ENCODE measurements at places on chromosomes 11 and 22.

GRCh38 chr22:48691431-48691851 is 1136.2 kb downstream of the BRD1 start:
- DNase-seq, result no peak

- DNase-seq, result no peak
Measured at GRCh38 chr11:106061954-106062949, 14.9 kb downstream of the KBTBD3 start.

DNA sequence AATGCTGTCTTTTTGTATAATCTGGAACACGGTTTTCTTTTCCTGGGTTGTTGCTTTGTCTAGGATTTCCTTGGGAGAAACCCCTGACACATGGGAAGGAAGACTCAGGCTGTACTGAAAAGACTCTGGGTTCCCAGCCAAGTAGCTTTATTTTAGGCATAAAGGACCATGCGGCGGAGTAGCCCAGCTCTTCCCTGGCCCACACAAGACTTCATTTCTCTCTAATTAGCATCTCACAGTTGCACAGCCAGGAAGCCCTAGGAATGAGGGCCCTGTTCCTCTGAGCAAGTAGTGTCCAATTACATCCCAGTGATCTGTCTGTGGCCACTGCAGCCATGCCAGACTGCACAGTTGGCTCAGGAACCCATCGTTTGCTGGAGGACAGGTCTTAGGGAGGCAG is 319.5 kb downstream of the TENM4 start:
- DNase-seq, result no peak

DNA sequence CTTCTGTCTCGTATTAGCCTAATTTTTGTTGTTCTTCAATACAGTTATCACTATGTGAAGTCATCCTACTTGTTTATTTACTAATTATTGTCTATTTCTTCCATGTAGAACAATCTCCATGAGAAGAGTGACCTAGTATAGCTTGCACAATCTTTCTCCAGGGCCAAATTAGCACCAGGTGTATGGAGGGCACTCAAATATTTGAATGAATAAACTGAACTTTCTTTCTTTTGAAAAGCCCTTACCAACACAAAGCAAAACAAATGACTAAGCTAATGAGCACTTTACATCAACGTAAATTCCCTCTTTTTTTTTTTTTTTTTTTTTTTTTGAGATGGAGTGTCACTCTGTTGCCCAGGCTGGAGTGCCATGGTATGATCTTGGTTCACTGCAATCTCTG is 34.2 kb downstream of the ABTB2 start:
- DNase-seq, result no peak

DNA sequence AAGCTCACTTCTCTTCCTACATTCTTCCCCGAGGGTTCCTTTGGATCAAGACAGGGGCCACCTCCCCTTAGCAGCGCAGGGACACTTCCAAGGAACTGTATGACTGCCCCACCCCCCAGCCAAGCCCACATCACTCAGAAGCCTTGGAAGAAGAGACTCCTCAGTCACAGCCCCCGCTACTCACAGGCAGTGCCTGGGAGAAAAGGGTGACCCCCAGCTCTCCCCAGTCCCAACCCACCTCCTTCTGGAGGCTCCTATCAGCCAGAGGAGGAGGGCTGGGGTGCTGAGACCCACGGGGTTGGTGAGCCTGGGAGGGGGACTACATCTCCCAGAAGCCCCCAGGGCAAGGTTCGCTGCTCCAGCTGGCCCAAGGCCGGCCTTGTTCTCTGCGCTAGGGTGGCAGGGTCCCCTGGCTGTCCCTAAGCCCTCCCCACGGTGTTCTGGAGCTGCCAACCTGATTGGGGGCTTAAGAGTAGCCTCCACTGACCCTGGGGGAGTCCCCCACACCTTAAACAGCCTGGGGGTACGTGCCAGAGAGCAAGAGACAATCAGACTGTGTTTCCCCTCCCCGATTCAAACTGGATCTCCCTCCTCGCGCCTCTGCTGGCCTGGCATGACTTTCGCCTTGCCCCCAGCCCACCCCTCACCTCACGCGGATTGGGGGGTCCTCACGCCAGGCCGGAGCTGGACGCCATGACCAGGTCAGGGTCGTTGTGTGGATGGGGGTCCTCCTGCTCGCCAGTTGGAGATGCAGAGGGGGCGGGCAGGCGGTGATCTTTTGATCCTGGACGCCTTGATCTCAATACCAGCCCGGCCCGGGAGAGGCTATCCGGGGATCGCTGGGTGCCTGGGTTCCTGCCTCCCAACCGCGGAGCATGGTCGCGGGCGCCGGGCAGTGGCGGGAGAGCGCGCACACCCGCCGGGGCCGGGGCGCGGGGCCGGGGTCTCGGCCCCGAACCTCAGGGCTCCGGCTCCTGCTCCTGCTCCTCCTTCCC is 838 bp downstream of the BCL9L start:
- DNase-seq, result peak; percentile 34

GRCh38 chr22:49562685-49563249 is 264.9 kb downstream of the BRD1 start:
- no peak for DNase-seq

DNA sequence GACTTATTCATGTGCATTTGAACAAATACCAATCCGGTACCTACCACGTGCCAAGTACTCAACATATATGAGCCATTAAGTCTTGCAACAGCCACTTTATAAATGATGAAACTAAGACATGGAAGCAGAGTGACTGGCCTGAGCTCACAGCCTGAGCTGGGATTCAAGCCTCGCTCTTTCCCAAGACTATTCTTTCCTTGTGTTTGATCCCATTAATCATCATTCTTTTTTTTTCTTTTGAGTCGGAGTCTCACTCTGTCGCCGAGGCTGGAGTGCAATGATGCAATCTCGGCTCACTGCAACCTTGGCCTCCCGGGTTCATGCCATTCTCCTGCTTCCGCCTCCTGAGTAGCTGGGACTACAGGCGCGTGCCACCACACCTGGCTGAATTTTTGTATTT is 119.3 kb downstream of the ABTB2 start:
- DNase-seq, result no peak

DNA sequence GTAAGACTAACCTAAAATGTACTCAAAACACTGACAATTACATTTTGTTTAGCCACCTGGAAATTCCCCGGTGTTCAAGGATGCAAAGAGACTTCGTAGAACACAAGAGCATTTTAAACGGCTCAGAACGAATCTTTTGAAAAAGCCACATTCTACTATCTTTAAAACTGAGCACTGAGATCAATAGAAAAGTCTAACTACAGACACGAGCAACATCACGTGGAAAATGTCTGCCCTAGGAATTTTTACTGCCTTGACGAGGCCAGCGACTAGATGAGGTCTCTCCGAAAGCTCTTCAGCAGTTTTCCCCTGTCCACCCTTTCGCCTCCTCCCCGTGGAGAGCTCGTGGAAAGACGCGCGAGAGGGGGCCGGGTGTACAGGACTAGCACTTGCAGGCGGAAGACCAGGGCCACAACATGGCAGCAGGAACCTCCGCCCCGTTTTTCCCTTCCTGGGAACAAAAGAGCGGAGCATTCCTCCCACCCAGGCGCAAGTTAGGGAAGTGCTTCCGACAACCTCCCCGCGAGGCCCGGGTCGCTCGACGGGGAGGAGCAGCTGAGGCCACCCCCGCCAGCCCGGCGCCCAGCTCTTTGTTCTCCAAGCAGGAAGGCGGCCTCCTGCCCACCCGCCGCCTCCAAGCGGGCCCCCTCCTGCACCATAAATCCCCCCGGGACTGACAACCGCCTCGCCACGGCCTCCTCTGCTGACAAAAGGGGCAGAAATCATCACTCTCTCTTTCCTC is 1.1 kb downstream of the EIF4G2 start:
- peak; percentile 37 for DNase-seq

DNA sequence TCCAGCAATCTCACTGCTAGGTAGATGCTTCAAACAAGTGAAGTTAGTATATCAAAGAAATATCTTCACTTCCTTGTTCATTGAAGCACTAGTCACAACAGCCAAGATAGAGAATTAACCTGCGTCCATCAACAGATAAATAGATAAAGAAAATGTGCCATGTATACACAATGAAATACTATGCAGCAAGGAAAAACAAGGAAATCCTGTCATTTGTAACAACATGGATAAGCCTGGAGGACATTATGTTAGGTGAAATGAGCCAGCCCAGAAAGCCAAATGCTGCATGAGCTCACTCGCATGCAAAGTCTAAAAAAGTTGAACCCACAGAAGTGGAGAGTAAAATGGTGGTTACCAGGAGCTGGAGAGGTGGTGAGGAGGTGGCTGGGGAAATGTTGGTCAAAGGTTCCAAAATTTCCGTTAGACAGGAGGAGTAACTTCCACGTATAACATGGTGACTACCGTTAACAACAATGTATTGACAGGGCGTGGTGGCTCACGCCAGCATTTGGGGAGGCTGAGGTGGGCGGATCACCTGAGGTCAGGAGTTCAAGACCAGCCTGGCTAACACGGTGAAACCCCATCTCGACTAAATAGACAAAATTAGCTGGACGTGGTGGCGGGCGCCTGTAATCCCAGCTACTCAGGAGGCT is 23.6 kb upstream of the CARS1 start:
- DNase-seq, result no peak

- DNase-seq, result peak; percentile 41
Measured at GRCh38 chr22:42074132-42074811, at the start of gene PHETA2. TSS of gene PHETA2 (plus strand) at chr22:42074248. CDS start at chr22:42077294, 3,046 bp downstream.

- DNase-seq, result no peak
Measured at GRCh38 chr22:44330744-44331660, 18.3 kb upstream of the SHISAL1 start.

- no peak for DNase-seq
Measured at GRCh38 chr11:78284260-78284659, 95.5 kb downstream of the USP35 start.

DNA sequence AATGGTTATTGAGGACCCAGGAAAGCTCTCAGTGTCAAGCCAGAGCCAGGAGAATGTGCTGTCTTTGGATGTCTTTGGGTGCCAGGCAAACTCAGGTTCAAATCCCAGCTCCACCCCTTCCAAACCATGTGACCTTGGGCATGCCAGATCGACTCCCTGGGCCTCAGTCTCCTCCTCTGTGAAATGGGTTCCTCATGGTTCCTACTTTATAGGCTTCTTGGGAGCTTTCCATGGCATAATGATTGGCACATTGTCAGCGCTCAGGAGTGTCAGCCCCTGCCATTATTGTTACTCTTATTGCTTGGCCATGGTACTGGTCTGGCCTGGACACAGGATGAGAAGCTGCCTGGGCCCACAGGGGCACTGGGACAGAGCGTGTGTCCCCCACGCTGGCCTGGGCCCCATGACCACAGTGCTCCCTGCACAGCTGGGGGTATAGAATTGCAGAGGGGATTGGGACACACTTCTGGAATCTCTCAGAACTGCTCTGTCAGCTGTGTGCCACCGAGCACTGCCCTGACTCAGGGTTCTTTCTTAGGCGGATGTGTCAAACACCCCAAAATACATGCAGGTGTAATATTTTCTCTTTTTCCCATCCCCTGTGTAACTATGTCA is 37.6 kb upstream of the CRYBB3 start:
- no peak for DNase-seq

DNA sequence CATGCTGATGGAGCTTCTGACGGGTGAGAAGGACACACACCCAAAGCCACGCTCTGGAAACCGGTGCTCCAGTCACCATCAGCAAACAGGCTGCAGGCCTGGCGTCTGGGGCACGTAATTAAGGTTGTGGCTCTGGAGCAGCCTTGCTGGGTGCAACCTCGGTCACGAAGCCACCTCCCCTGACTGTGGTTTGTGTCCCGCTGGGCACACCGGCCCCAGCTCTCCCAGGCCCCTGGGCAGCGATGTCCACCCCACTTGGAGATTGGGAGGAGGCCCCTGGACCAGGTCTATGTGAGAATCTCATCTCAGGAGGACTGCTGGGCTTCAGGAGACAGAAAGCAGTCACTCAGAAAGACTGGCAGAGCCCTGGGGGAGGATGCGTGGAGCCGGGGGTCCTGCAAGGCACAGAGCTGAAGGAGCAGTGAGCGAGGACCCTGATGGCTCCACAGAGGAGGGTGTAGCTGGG is 631.6 kb downstream of the BRD1 start:
- DNase-seq, result no peak

- no peak for DNase-seq
Measured at GRCh38 chr22:35478633-35479107, 62.0 kb upstream of the RASD2 start.

DNA sequence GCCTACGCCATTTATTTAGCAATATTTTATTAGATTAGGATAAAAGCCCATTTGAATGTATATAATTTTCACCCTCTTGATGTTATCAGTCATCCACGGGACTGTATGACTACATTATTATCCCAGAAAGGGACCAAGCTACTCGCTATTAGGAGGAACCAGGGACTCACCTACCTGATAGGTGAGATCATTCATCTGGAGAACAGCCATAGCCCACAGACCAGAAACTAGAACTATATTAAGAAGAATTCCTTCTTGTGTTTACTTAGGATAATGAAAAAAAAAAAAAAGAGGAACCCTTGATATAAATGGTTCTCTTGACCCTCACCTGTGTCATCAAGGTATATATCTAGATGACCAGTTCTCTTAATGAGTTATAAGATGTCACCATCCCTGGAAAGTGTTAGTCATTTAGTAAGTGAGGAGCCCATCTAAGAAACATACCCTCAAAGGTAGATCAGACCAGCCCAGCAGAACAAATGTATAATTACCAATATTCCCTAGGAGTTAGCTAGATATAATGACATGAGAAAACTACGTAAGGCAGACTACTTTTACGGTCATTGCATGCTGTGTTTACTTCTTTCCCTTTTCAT is 8.0 kb downstream of the SIK3 start:
- no peak for DNase-seq

DNA sequence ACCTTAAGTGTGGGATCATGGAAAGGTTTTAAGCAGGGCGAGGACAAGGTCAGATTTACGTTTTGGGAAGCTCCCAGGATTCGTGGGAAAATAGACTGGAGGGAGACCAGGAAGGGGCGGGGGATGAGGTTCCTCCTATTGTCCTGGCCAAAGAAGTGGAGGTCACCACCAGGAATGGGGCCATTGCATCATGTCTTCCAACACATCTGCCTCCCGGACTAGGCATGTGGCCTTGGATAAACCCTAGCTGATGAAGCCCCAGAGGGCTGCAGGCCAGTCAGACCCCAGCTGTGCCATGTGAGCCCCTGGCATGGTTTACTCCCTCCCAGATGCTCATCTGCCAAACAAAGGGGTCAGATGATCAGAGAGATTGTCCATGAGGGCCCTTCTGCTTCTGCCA is 11.5 kb upstream of the YWHAH start:
- DNase-seq, result no peak

- DNase-seq, result no peak
Measured at GRCh38 chr11:106202935-106203620, 125.6 kb downstream of the AASDHPPT start.

GRCh38 chr11:102914238-102915043 is 39.7 kb upstream of the MMP12 start:
- DNase-seq, result no peak

- no peak for DNase-seq
Measured at GRCh38 chr11:81059356-81059755, 1618.5 kb upstream of the TENM4 start.

GRCh38 chr11:10758957-10759356 is 7.9 kb downstream of the CTR9 start:
- no peak for DNase-seq

GRCh38 chr11:813072-813455 is 3.3 kb downstream of the RPLP2 start:
- DNase-seq, result no peak

GRCh38 chr11:32280339-32280738 is 155.0 kb downstream of the WT1 start:
- DNase-seq, result no peak

Measured in CD4-positive, alpha-beta T cell treated with Interleukin-4 for 4 hours (primary cell).